Activated CD4-positive, alpha-beta T cell treated with anti-CD3 and anti-CD28 coated beads, Interleukin-2, amount 50 U/mL, for 4 hours (primary cell): ENCODE measurements at places on chromosomes 7 and 10.

DNA sequence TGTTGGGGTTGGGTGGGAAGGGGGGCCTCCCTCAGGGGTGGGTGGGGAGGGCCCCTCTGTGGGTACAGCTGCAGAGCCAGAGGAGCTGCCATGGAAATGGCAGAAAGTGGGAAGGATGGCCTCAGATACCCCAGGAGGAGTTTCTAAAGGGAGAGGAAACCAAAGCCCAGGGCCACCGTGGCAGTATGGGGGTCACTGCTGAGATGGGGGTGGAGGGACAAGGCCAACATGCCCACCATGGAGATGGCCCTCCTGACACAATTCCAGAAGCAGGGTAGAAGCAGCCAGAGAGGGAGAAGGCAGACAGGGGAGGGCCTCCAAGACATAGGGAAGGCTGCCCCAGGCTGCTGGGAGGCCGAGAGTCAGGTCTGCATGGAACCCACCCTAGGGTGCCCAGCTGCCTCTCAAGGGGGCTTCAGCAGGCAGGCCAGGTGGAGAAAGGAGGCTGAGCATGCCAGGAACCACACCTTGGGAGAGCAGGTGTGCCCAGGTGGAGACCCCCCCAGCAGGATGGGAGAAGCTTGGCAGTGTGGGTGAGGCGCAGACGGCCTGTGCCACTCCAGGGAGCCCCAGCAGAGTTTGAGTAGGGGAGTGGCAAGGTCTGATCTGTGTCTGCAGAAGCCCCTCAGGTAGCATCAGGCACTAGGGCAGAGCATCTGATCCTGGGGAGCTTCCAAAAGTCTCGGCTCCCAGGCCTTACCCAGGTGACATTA, 146.8 kb downstream of the ARHGAP22 start:
- DNase-seq = no peak

DNA sequence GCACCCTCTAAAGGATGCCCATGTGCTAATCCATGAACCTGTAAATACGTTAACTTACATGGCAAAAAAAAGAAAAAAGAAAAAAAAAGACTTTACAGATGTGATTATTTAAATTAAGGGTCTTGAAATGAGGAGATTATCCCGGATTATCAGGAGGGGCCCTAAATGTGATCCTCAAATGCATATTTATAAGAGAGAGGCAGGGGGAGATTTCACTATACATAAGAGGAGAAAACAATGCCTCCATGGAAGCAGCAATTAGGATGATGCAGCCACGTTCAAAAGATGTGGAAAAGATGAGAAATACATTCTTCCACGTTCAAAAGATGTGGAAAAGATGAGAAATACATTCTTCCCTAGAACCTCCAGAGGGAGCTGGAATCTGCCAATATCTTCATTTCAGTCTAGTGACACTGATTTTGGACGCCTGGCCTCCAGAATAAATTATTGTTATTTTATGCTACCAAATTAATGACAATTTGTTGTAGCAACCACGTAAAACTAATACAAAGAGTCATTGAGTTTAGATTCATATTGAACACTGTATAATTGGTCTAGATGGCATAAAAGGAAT, 328.4 kb upstream of the GNAI1 start:
- no peak for DNase-seq

DNA sequence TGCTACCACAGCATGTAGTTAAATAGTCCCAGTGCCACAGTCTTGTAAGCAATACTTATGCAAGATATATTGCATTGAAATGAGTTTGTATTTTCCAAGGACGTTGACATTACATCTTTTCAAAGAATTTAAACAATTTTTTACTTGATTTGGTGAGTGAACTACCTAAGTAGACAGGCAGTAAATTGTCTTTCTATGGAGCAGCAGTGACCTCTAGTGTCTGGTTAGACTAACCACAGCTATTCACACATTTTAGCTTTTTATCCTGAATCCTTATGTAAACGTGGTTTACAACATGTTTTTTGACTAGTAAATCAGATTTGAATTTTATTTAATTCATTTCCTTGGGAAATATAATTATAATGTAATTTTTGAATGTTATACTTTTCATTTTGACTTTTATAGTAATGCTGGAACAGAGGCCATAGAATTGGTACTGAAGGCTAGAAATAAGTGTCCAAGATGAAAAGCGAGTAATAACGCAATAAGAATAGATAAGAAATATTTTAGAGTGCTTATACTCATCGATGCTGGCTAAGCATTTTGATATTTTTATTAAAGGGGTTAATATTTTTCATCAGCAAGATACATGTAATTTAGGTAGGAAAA, 5.6 kb downstream of the LRRTM3 start:
- DNase-seq = no peak

DNA sequence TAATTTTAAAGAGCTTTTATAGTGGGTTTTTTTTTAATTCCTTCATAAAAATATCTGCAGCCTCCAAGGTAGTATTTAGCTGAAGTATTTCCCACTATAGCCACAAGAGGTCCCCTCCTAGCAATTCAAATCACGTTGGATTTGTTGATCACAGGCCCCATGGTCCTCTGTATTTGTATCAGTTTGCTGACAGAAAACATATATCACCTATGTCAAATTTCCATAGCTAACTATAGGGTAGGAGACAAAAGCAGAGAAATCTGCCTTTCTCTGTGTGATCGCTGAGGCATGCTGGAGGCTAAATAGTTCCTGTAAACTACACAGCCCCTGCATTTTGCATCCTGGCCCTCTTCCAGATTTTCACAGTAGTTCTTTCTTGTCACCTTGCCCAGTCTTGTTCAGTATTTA, 1.7 kb upstream of the CTNNA3 start:
- no peak for DNase-seq

DNA sequence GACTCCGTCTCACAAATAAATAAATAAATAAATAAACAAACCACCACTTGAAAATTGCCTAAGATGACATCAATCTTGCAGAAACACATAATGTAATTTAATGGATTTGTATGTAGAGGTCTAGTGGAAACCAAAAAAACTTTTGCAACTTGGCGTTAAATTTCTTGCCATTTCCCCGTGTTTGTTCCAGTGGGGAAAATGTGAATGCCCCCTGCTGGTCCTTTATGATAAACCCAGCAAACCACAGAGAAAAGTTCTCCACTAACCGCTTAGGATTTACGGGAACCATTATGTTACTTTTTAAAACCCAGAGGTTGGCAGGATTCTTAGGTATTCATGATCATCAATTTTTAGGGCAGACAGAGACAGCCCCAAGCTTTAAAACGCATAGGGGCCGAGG, 32.5 kb downstream of the LAMB4 start:
- DNase-seq = no peak

- no peak for DNase-seq
These were observed 3.1 kb downstream of the NKX2-3 start for GRCh38 chr10:99535764-99536337.

DNA sequence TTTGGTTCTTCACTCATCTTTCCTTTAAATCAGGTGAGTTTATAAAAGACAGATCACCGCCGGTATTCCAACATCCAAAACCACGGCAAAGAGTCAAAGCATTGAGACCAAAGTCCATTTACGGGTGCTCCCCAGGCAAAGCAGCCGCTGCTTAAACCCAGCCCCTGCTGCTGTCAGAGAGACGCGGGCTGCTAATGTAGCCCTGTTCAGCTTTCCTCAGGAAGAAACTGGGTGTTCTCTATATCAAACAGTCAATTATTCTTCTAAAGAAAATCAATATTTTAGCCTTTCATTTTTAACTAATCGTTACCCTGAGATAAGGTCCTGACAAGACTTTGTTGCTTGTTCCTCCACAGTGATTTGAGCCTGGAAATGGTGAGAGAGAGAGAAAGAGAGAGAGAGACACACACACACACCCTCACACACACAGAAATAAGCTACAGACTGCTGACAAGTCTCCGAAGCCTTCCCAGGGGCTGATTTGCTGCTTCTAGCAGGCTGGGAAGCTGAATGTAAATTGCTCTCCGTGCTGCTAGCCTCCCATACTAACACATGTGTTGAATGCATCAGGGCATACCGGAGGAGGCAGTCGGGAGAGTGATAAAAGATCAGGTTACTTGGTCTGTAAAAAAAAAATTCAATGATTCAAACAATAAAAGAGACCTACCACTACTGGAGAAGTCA, 183.0 kb upstream of the ANK3 start:
- no peak for DNase-seq

GRCh38 chr7:153943457-153943856, 108.7 kb upstream of the DPP6 start:
- DNase-seq = no peak

- no peak for DNase-seq
These were observed 10.4 kb downstream of the WASL start for GRCh38 chr7:123738356-123738755.

- no peak for DNase-seq
These were observed 252.3 kb downstream of the CXCL12 start for GRCh38 chr10:44132361-44133289.

GRCh38 chr10:4749271-4749574, 76.8 kb upstream of the AKR1E2 start:
- no peak for DNase-seq

GRCh38 chr7:101625031-101625791, 3.9 kb downstream of the MYL10 start:
- no peak for DNase-seq

- no peak for DNase-seq
These were observed 127.5 kb downstream of the PARD3 start for GRCh38 chr10:34687434-34688210.

- no peak for DNase-seq
These were observed 49.9 kb downstream of the C10orf67 start for GRCh38 chr10:23294638-23295247.

DNA sequence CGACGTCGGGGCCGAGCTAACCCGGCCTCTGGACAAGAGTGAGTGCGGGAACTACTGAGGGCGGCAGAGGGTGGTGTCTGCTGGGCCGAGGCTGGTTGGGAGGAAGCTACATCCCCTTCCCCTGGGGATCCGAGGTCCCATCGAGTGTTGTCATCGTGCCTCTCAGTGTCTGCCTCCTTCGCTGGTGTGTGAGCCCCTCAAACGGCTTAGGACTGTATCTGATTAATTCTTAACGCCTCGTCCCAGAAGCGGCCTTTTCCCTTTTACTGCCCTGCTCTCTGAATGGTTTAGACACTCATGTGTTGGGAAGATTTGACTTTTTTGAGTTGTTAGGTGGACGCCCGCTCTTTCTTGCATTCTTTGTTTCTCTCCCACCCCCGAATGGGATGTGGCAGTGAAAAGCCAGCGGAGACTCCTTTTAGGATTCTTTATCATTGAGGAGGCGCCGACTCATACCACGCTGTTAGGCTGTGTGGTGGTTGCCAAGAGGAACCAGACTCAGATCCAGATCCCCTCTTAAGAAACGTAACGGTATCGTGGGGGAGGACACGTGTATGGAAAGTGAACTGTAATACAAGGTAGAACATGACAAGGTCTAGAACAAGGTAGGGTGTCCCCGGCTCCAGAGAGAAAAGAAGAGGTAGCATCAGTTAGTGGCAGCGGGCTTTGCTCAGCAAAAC, 631 bp downstream of the SUPV3L1 start:
- no peak for DNase-seq

- no peak for DNase-seq
These were observed 63.6 kb downstream of the PKD1L1 start for GRCh38 chr7:47884675-47885074.

- DNase-seq = no peak
These were observed 564.1 kb downstream of the ATRNL1 start for GRCh38 chr10:115657161-115657860.

DNA sequence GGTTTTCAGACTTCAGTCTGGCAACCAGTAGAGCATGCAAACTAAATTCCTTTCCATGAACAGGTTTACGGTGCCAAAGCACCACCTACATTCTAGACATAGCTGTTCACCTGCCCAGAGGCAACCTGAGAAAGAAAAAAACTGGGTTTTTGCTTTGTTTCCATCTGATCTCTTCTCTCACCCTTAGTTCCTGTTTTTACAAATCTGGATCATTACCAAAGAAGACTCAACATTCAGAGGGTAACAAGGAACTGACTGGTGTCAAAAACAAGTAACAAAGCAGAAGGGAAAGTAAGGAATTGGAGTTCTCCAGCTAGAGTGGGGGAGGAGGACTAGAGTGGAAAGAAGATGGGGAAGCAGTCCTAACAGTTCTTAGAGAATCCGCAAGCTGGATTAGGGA, 36.4 kb downstream of the CPVL start:
- DNase-seq = no peak

DNA sequence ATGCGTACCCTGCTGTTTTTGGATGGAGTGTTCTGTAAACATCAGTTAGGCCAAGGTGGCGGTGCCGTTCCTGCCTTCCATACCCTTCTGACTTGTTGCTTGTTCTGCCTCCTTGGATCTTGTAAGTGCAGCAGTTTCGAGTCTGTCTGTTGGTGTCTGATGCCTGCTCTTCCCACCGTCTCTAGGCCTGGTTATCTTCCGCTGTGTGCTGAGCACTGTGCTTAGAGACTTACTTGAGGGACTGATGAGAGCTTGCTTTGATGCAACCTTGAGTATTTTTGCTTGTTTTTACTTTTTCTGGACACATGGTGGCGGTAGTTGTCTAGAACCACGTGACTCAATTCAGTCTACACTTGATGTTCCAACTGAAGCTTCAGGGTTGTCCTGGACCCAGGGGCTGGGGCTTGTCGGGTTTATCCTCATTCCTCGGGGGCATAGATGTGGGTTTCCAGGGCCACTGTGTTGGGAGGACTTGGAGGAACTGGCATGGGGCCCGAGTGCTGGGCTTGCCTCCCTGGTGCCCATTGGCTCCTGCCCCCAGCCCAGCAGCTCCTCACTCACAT, 14.4 kb upstream of the SPRN start:
- DNase-seq = no peak

DNA sequence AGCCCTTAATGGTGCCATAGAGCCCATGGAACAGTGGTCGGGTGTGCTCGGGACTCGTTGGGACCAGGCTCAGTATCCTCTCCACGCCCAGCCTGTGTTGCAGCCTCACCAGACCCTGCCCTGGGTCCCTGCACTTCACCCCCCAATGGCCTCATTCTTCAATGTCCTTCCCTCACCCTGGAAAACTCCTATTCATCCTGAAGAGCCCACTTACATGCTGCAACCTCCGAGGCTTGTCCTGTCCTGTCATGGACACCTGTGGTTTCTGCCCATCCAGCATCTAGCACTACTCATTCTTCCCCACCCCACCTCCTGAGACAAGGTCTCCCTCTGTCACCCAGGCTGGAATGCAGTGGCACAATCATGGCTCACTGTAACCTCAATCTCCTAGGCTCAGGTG, 7.7 kb downstream of the MMD2 start:
- no peak for DNase-seq
